ENCODE measurements at places on chromosomes 13 and 19.
A peak's percentile ranks its signal among the peaks of the same experiment; 100 is the strongest.

DNA sequence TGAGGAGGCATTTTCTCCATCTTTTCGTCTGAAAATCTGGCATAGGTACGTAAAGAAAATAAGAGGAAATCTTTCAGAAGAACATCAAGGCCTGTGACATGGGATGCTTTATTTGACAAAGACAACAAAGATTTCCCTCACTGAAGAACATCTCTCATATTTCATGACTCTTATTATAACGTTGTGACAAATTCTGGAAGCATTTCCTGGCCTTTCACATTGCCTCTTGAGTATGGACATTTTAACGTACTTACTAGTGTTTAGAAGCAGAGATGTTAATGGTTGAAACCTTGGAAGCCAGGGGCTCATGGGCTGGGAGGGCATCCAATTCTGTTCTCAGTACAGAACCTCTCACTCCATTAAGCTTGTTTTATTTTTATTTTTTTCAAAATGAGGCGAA is 210.8 kb downstream of the DCT start:
- DNase-seq, result no peak

- DNase-seq, result no peak
These were observed 7.1 kb upstream of the PDE4C start for GRCh38 chr19:18233224-18233825.

DNA sequence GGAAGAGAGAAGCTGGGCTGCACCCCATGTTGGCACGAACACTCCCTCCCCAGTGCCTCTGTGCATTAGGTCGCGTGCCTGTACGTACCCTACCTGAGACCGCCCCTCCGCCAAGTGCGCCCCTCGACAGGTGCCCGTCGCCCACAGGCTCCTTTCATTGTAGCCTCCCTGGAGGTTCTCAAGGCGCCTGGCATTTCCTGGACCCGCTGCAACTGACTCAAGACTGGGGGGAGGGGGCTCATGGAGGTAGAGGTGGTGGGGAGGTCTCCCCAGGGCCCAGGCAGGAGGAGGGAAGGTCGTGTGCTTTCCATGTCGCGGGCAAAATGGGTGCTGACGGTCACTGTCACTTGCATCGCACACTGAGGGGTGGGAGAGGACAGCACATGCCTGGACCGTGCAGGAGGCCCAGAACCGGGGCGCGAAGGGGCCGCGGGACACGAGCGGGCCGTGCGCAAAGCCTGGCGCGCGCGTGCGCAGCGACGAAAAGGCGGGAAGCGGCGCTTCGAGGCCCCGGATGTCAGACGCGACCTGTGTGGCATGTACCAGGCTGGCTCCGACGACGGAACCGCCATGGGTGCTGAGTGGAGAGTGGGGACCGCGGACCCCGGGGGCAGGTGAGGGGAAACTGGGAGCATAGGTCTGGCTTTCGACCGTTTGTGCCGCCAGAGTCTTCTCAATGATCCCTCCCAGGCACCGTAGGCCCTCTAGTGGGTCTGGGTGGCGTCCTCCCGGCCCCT is 16.5 kb downstream of the NFIX start:
- no peak for DNase-seq

GRCh38 chr19:54626757-54627156 is 3.5 kb upstream of the LILRB1 start:
- DNase-seq, result no peak

GRCh38 chr19:44303976-44304568 is 753 bp downstream of the ZNF235 start:
- DNase-seq, result no peak

GRCh38 chr19:8307965-8308866 is at the start of gene CD320:
Gene CD320, minus strand, starts transcription at chr19:8308358. Its CDS starts 68 bp downstream, at chr19:8308290.
- peak; percentile 81 for DNase-seq

GRCh38 chr13:106143392-106143791 is 392.1 kb downstream of the EFNB2 start:
- DNase-seq, result no peak

- no peak for DNase-seq
These were observed 10.9 kb downstream of the ZNF549 start for GRCh38 chr19:57537953-57538547.

DNA sequence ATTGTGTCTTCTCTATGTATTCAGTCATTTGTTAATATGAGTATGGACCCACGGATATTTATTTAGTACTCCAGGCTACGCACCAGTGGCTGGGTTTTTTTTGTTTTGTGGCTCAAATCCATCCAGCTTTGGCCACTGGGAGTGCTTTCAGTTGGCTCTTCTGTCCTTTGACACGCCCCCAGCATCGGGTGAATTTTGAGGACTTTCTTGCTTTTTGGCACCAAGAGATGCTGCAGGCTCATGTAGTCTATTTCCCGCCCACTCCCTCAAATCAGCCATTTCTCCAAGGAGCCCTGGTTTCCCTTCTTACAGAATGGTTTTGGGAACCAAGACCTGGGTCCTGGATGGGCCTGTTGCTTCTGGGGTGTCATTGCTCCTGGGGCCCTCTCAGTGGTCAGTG is 55.8 kb downstream of the SMARCA4 start:
- no peak for DNase-seq

DNA sequence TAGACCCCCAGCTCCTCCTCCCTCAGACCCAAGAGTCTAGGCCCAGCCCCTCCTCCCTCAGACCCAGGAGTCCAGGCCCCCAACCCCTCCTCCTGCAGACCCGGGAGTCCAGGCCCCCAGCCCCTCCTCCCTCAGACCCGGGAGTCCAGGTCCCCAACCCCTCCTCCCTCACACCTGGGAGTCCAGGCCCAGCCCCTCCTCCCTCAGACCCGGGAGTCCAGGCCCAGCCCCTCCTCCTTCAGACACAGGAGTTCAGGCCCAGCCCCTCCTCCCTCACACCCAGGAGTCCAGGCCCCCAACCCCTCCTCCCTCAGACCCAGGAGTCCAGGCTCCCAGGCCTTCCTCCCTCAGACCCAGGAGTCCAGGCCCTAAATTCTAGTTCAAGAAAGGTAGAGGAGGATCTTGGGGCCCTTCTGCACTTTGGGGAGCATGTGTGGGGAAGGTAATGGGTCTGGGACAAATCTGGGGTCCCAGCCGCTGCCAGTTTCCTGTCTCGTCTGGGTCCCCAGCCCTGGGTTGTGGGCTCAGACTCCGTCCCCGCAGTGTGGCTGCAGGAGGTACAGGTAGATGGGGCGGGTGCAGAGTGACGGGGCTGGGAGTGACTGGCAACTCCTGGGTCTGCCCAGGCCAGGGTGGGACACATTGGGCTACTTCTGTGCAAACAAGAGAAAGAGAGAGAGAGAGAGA is 3.2 kb upstream of the TMEM190 start:
- DNase-seq, result no peak
